ENCODE measurements at places on chromosomes 12 and 14. TPM values are rescaled to one million over a fixed set of nuclear protein-coding genes. Genes with fewer than 3 reads are reported as not detected.

COL2A1 gene
- total RNA-seq: not detected

FAIM2 gene
- 0.57 TPM for total RNA-seq

PAX9 gene
- total RNA-seq: not detected

GRCh38 chr12:131044760-131045381 is 91.2 kb downstream of the ADGRD1 start:
- peak; percentile 10 for DNase-seq

DNA sequence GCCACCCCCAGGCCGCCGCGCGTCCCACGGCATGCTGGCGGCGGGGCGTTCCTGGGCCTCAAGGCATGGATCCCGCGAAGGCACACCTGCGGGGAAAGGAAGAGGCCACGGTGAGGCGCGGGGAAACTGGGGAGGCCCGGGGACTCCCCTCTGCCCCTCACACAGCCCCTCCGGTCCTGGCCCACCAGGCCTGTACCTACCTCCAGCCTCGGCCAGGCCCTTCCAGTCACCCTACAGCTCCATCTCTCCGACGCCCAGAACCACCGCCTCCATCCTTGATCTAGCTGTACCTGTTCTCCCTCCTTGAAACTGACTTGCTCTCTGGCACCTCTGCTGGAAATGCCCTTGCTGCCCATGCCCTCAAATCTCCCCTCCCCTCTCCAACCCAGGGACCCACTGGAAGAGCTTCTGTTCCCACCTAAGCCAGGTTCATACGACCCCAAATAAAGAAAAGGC is 1.7 kb downstream of the ANKRD9 start:
- DNase-seq: peak; percentile 45

- DNase-seq: no peak
These were observed 136.2 kb downstream of the ETV6 start for GRCh38 chr12:11785712-11786111.

GRCh38 chr12:115975411-115975810 is 302.1 kb downstream of the MED13L start:
- DNase-seq: no peak

DNA sequence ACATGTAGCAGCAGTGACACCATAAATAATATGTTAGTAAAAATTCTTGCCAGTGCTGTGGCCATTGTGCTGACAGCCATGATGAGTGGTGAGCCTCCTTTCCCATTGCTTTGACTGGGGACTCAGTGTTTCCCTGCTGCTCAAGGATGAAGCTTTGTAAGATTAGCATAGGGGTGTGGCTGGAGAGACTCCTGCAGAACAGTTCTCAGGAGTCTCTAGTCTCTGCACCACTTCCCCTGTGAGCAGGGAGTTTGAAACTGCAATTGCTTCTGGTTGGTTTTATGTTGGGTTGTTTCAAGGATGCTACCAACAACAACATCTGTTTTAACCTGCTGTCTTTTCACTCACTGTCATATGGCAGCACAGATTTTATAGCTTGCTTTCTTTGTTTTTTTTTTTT is 41.4 kb downstream of the ZC3H14 start:
- no peak for DNase-seq

GRCh38 chr12:56288705-56289387 is 11.3 kb downstream of the CS start:
- no peak for DNase-seq

DNA sequence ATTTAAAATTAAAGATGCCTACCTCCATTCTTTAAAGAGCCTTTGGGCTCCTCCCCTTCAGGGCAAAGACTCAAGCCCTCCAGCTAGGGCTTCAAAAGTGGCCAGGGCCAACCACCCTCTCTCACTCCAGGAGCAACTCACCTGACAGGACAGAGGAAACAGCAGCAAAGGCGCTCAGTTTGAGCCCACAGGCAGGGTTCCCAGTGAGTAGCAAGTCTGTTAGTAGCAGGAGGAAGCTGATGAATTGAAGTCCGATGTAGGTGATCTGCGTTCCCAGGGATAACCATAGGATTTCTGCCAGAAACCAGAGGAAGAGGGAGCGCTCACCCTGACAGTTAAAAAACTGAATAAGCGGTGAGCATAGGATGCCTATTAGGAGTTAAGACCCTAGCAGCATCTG is 15.7 kb downstream of the GSG1 start:
- no peak for DNase-seq
